ENCODE measurements at places on chromosomes 13 and 19.

DNA sequence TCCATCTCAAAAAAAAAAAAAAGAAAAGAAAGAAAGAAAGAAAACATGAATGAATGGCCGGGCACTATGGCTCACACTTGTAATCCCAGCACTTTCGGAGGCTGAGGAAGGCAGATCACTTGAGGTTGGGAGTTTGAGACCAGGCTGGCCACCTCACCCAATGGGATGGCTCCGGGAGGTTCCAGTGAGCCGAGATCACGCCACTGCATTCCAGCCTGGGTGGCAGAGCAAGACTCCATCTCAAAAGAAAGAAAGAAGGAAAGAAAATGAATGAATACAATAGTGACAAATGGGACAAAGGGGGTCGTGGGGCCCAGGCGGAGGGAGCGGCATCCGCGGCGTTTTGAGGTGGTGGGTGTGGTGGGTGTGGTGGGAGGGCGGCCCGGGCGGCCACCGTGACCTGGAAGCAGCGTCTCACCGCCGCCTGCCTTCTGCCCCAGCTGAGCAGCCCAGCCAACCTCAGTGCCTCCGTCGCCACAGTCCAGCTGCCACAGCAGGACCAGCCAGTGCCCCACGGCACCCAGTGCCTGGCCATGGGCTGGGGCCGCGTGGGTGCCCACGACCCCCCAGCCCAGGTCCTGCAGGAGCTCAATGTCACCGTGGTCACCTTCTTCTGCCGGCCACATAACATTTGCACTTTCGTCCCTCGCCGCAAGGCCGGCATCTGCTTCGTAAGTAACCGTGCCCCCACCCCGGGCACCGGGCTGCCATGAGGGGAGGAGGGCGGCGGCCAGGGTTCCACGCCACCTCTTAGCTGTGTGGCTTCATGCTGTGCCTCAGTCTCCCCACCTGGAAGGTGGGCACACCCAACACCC is 5.1 kb downstream of the PRTN3 start:
- no peak for DNase-seq

DNA sequence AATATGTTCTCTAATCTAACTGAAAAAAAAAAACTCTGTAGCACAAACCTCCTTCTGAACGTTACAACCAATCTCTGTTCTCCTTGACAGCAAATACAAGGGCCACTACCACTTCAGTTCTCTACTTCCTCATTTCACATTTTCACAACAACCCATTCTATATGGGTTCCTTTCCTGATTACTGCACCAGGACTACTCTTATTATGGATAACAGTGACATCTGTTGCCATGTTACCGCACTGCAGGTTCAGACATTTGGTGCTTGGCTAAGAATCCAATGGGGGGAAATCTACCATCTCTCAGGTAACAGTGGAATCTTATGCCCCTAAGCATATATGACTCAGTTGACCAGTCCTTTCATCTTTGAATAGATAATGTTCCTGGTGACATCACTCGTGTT is 11.6 kb upstream of the FPR3 start:
- DNase-seq, result no peak

DNA sequence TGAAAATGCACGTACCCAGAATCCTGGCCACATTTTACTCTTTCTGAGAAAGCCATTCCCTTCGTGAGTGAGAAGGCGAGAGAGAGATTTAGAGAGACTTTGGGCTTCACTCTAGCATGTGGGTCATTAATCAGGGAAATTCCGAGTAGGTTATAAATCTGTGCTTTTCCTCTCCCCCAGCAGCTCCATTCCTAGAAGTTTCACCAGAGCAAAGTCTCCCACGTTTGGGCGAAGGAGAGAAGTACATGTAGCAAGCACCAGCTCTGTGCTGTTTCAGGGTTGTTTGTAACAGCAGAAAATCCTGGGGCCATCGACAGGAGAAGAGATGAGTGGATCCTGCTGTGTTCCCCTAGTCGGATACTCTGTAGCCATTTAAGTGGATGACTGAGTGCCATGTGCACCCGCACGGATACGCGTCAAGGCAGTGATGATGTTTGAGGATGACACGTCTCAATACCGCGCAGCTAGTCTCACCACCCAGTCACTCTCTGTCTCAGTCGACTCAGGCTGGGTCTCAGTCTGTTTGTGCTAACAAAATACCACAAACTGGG is 131.8 kb upstream of the PEG3 start:
- DNase-seq, result no peak

DNA sequence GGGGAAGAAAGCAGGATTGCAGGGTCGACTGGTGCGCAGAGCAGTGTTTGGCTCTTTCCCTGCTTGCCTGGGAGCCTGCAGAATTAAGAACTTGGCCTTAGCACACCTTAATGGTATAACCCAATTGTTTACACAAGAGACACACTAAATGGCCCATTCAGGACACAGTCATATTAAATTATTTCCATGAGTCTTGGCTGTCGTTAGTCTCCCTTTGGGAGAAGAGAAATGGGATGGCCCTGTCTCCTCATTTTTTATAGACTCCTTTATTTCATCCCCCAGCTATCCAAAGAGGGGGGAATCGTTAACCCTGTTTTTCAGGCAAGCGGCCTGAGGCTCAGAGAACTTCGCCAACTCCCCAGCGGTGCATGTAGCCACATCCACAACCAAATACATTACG is 282.5 kb downstream of the SUCLA2 start:
- no peak for DNase-seq

- no peak for DNase-seq
Measured at GRCh38 chr19:12482509-12482886, 2.1 kb downstream of the ZNF709 start.

GRCh38 chr13:43158516-43158915 is 135.1 kb downstream of the DNAJC15 start:
- no peak for DNase-seq

GRCh38 chr19:18662972-18663732 is 20.3 kb upstream of the CRTC1 start:
- DNase-seq, result no peak

DNA sequence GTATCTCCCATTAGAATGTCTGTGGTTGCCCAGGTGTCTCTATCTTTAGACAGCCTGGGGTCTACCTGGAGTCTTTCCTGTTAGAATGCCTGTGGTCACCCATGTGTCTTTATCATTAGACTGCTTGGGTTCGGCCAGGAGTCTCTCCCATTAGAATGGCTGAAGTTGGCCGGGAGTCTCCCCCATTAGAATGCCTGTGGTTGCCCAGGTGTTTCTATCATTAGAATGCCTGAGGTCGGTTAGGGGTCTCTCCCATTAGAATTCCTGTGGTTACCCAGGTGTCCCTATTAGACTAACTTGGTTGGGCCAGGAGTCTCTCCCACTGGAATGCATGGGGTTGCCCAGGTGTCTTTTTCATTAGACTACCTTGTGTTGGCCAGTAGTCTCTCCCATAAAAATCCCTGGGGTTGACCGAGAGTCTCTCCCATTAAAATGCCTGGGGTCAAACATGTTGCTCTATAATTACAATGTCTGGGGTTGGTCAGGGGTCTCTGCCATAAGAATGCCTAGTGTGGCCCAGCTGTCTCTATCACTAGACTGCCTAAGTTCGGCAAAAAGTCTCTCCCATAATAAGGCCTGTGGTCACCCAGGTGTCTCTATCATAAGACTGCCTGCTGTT is 1448.7 kb downstream of the UQCRFS1 start:
- DNase-seq, result no peak

GRCh38 chr19:18846862-18847548 is 15.2 kb downstream of the UPF1 start:
- DNase-seq, result peak; percentile 60

GRCh38 chr19:17327654-17328516 is 6.8 kb downstream of the ANO8 start:
- peak; percentile 53 for DNase-seq

- no peak for DNase-seq
Measured at GRCh38 chr13:84609716-84610115, 727.4 kb upstream of the SLITRK1 start.

DNA sequence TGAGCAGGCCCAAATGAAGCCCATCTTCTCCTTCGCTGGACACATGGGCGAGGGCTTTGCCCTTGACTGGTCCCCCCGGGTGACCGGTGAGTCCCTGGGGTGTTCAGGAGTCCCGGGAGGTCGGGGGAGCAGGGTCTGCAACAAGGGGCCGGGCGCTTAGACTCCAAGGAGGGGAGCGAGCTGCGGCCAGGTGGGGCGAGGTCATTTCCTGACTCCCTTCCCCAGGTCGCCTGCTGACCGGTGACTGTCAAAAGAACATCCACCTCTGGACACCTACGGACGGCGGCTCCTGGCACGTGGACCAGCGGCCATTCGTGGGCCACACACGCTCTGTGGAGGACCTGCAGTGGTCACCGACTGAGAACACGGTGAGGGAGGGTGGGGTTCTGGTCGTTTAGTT is 4.7 kb downstream of the GRWD1 start:
- no peak for DNase-seq

GRCh38 chr13:40352380-40352778 is 314.1 kb downstream of the FOXO1 start:
- no peak for DNase-seq

GRCh38 chr19:13610039-13610691 is 103.9 kb upstream of the CACNA1A start:
- DNase-seq, result no peak

GRCh38 chr13:112813552-112813951 is 123.7 kb downstream of the ATP11A start:
- no peak for DNase-seq

GRCh38 chr19:46748325-46749109 is 2.3 kb upstream of the STRN4 start:
- peak; percentile 36 for DNase-seq

GRCh38 chr13:30731361-30732045 is 3.8 kb upstream of the ALOX5AP start:
- DNase-seq, result no peak

GRCh38 chr19:4345342-4346019 is 2.1 kb downstream of the MPND start:
- no peak for DNase-seq

DNA sequence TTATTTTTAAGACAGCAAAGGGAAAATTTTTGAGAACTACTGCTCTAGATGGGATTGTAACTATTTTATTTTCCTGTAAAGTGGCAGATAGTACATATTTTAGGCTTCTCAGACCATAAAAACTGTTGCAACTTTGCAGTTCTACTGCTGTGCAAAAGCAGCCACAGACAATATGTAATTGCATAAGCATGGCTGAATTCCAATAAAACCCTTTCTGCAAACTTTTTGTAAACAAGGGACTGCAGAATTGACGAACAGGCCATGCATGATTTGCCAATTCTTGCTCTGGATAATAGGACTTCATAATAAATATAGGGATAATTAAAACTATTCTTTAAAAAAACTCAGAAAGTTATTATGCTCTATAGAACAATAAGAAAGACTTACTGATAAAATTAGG is 149.1 kb downstream of the SLITRK5 start:
- DNase-seq, result no peak

DNA sequence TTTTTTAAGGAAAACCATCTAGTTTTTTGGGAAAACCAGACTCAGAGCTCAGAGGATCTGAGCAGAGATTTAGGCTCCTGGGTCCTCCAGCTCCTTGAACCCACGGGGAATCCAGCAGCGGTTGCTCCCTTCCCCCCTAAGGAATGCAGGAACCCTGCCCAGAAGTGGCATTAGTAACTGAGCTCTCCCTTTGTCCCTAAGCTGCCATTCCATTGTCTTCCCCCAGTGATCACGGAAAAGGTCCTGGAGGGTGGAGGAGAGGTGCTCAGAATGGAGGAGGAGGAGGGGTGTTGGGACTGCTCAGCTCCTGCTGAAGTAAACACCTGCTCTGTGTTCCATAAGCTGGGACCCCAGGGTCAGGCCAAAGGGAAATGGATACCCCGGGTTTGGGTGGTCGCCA is 16.8 kb upstream of the OR1M1 start:
- DNase-seq, result peak; percentile 60

DNA sequence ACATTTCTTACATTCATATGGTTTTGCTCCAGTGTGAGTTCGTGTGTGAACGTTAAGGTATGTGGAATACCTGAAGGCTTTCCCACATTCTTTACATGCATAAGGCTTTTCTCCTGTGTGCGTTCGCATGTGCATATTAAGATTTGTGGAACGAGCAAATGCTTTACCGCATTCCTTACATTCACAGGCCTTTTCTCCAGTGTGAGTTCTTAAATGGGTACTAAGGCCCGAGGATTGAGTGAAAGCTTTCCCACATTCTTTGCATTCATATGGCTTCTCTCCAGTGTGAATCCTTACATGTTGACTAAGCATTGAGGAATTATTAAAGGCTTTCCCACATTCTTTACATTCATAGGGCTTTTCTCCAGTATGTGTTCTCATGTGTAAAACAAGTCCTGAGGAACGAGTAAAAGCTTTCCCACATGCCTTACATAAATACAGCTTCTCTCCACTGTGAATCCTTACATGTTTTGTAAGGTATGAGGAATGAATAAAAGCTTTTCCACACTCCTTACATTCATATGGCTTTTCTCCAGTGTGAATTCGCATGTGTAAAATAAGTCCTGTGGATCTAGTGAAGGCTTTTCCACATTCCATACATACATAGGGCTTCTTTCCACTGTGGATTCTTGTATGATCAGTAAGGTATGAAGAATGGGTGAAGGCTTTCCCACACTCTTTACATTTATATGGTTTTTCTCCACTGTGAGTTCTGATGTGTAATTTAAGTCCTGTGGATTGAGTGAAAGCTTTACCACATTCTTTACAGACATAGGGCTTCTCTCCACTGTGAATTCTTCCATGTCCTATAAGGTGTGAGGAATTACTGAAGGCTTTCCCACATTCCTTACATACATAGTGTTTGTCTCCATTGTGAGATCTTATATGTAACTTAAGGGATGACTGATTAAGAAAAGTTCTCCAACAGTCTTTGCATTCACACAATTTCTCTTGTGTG is 10.7 kb downstream of the ZNF846 start:
- no peak for DNase-seq

GRCh38 chr13:37134411-37135041 is 29.1 kb upstream of the CSNK1A1L start:
- no peak for DNase-seq

- DNase-seq, result no peak
Measured at GRCh38 chr13:29411481-29411880, 184.0 kb downstream of the SLC7A1 start.

DNA sequence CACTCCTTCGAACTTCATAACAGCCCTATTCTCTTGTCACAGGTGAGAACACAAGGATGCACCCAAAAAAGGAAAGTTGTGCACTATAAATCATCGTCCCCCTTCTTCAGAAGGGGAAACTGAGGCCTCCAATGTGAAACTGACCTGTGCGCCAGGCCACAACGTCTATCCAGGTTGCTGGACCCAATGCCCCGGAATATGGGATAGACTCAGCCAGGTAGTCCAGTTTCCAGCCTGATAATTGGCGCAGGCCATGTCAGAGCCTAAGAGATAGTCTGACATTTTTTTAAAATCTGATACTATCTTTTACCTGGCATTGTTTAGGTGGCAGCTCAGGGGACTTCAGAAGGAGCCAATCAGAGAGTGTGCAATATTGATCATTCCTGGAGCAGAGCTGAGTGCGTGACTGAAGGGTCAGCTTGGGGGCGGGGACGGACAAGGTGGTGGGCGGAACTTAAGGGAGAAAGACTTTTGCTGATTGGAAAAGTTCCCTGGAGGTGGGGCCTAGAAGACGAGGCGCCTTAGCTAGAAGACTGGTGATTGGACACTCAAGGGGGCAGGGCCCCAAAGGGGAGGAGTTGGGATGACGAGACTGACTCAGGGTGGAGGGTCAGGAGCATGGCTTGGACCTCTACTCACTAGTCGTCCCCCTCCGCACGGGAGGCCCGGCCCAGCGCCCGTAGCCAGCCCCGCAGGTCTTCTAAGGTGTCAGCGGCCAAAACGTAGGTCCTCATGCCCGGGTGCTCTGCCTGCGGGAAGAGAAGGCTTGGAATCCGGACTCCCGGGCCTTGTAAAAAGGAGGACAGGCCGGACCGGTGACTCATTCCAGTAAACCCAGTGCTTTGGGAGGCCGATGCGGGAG is 8.5 kb downstream of the PLEKHA4 start:
- no peak for DNase-seq

All from HAP-1 (cell line).